ENCODE measurements at places on chromosomes 5 and 9. TPM values are rescaled to one million over a fixed set of nuclear protein-coding genes. Genes with fewer than 3 reads are reported as not detected.

- DNase-seq, result no peak
Observed at GRCh38 chr9:84828046-84828445, 158.5 kb downstream of the NTRK2 start.

- peak; percentile 64 for DNase-seq
Observed at GRCh38 chr5:118033686-118034338, 954.5 kb downstream of the DTWD2 start.

MARCOL gene
- not detected for total RNA-seq

SOX30 gene
- 0.19 TPM for total RNA-seq

DNA sequence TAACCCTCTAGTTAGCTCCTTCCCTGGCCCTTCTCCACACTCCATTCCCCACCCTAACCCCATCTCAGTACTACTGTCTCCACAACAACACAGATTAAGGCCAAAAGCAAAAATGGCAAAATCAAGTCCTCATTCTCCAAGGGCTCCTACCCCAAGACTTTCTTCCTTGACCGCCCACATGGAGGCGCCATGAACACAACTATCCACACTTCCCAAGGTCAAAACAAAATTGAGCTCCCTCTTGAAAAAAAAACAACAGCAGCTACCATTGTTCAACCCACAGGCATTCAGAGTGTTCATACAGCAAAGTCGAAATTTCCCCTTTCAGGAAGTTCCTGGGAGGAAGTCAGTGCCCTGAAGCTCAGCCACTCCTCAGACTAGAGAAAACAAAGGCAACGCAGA, 54.4 kb downstream of the GNAQ start:
- no peak for DNase-seq

DNA sequence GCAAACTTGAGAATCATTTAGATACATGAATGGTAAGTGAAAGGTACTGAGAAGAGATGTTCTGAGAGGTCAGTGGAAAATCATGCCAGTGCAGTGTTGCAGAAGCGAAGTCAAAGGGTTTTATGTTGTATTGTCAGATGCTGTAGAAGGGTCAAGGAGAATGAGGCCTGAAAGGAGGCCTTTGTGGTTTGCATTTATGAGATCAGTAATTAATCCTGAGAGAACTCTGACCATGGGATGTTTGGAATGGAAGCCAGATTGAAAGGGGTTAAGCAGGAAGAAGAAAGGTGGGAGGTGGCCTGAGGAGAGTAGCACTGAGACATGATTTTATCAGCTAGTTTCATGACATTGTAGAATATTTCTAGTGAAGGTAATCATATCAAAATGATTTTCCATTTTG, 97.8 kb downstream of the ZSWIM6 start:
- no peak for DNase-seq

DNA sequence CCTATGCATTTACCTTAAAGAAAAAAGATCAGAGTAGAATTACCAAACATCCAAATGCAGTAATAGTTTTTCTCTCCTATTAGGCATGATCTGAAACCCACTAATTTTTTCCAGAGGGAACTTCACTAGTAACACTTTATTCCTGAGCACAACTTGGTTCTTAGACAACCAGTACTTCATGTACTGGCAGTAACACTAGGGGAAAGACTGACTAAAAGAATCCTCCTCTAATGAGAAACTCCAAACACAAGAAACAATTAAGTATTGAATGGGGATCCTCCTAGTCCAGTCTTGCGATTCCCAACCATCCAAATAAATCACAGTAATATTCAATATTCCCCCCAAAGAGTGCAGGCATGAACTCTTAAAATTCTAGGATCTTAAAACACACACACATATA, 48.9 kb downstream of the ZNF608 start:
- DNase-seq, result no peak

ADRA1B gene
- total RNA-seq, result 2.7 TPM
